ENCODE measurements at places on chromosomes 3 and 15. TPM values are rescaled to one million over a fixed set of nuclear protein-coding genes. Genes with fewer than 3 reads are reported as not detected.
A peak's percentile ranks its signal among the peaks of the same experiment; 100 is the strongest.

DNA sequence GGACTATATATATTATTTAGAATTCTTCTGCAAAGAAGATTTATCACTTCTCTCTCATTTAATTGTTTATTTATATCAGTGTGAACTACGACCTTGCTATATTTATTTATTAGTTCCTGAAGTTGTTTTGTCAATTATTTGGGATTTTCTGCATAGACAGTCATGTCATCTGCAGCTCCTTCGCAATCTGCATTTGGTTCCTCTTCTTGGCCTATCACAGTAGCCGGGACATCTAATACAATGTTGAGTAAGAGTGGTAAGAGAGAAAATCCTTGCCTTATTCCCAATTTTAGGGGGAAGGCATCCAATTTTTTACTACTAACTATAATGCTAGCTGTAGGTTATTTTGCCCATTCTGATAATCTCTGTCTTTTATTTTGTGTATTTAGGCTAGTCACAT, 39.4 kb downstream of the FOXL2 start:
- DNase-seq = no peak

- peak; percentile 19 for DNase-seq
These were observed 352 bp downstream of the CHRD start for GRCh38 chr3:184380185-184380626.

DNA sequence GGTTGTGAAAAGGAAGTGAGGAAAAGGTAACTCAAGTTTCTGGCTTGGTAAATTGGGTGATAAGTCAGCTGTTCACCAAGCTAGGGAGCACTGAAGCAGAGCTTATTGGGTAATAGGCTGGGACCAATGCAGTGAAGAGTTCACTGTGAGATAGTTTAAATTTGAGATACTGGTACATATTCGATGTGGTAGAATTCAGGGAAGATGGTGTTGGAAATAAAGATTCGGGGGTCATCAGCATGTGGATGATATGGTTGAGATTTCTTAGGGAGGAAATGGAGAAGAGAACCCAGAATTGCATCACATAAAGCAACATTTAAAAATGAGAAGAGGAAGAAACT, 16.9 kb downstream of the MME start:
- no peak for DNase-seq

DNA sequence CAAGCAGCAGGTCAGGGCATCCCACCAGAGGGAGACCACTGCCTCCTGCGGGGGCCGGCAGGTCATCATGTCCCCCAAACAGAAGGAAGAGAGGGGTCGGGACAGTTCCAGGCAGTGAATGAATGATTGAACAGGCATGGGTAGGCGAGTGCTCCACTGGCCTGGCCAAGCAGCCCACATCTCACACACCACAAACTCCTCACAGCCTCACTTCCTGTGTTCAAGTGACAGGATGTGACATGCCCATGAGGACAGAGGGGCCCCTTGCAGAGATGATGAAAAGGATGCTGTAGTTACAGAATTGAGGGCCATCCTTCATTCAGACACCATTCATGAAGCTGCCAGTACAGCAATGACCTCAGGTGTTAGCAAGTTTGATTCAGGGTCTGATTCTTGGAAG, 3.7 kb downstream of the IQSEC1 start:
- DNase-seq = no peak

- no peak for DNase-seq
These were observed 143.1 kb downstream of the LSAMP start for GRCh38 chr3:116302087-116302747.

DNA sequence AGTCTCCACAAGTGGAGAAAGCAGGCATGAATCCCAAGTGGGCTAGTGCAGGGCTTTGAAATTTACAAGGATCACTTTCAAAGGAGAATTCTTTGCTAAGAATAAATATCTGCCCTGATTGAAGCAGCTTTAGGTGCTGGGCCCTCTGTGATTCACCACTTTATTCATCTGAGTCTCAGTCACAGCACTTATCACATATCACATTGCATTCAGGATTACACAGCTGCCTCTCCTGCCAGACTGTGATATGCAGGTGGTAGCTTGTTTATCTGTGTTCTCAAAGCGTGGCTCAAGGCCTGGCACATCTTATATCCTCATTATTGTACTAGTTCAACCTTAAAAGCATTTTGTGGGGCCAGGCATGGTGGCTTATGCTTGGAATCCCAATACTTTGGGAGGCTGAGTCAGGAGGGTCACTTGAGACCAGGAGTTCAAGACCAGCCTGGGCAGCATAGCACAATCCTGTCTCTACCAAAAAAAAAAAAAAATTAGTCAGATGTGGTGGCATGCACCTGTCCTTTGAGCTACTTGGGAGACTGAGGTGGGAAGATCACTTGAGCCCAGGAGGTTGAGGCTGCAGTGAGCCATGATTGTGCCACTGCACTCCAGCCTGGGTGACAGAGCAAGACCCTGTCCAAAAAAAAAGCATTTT, 156.9 kb upstream of the EIF1B start:
- no peak for DNase-seq

The SLC12A8 gene
- 26.6 TPM for total RNA-seq

DNA sequence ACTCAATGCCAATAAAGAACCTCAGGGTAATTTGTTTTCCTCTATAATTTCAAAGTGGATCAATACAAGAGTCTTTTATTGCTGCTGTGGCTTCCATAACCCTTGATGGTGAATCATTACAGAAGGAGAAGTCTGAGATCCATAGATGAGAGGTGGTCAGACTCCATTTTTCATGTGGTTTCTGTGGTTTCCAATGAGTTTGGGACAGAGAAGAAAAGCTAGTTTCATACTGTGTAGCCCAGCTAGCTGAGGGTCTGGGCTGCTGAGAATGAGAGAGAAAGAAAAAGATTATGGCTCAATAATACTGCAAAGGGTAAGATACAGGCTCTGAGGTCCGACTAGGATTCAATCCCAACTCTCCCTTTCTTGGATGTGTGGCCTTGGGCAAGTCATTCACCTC, 180.6 kb upstream of the LRRN1 start:
- no peak for DNase-seq

GRCh38 chr15:74042603-74043424, 39.5 kb downstream of the GOLGA6A start:
- no peak for DNase-seq

GRCh38 chr15:46177219-46177618, 542.4 kb downstream of the SQOR start:
- DNase-seq = no peak

- DNase-seq = no peak
These were observed 172.3 kb upstream of the UBE2E1 start for GRCh38 chr3:23633261-23633960.

The HRG gene
- total RNA-seq = not detected

DNA sequence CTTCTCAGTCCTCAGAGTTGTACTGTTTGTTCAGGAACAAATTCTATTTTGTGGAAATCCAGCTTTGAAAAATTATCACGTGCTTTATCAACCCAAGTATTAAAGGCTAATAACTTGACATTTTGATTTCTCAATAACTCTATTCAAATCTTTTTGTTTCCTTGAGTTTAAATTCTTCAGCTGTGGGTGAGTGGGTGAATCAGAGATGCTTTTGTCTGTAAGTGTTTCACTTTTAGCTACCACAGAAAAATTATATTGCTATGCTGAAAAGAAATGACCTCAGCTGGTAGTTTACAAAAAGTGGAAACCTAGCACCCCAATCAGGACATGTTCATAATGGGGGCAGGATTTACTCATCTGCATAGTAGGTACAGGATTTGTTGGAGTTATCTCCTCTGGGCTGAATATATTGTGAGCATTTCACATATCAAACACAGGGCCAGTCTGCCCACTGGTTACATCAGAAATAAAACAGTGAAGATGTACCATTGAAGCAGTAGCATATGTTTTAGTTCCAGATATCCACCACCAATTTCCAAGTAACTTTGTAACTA, 30.5 kb downstream of the MINDY4B start:
- no peak for DNase-seq

The ENTPD3 gene
- not detected for total RNA-seq

- no peak for DNase-seq
These were observed 169.0 kb upstream of the NANOGP8 start for GRCh38 chr15:35254062-35254461.

The FOXB1 gene
- not detected for total RNA-seq

All from RPMI7951 (cell line).